ENCODE measurements at places on chromosomes 1 and 21.

- no peak for DNase-seq
Measured at GRCh38 chr21:42390193-42390592, 5.7 kb downstream of the TMPRSS3 start.

DNA sequence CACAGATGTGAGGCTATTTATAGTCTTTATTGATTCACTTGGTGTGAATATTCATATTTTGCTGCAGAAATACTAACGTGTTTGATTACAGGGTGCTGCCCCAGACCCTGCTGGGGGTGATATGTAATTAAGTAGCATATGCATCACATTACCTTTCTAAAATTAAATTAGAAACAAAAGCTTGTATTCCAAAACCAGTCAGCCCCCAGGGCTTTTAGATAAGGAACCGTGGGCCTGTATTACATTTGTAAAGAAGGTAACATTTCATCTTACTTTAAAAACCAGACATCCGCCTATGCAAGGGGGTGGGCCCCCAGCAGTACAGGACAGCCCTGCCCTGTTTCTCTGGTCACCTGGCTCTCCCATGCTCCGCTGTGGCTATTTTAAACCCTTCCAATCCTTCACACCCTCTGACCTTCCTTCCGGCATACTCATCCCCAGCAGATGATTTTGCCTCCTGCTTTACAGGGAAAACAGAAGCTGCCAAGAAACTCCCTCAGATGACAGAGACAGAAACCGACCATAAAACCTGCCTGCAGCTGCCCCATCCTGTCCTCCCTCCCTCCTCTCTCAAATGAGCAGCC is 22.0 kb upstream of the KCNC4 start:
- DNase-seq: no peak

DNA sequence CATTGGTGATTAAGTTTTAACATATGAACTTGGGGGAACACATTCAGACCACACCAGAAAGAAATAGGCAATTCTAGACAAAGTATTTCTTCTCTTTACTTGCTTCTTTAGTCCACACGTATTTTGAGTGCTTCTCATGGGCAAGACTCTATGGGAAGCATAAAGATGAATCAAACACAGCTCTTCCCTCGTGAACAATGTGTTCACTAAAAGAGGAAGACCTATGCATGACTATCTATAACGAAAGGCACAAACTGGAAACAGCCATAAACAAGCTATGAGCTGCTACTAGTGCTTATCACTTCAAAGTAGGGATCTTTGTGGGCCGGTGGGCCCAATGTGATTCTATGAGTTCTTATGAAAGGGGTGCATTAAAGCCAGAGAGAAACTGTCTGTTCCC is 53.0 kb upstream of the PRDX6 start:
- DNase-seq: no peak

DNA sequence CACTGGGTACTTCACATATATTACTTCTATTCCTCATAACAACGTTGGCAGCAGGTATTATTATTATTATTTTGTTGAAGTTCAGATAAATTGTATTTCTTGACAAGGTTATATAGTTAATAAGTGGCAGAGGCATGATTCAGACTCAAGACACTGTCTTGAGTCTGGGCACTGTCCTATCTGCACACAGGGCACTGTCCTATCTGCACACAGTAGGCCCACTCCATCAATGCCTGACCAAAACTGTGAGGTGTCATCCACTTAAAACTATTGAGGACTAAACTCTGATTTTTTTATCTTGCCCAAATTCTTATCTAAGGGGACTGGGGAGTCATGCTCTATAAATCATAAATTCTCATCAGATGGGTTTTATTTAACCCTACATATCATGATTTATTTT is 23.8 kb upstream of the IER5 start:
- no peak for DNase-seq

DNA sequence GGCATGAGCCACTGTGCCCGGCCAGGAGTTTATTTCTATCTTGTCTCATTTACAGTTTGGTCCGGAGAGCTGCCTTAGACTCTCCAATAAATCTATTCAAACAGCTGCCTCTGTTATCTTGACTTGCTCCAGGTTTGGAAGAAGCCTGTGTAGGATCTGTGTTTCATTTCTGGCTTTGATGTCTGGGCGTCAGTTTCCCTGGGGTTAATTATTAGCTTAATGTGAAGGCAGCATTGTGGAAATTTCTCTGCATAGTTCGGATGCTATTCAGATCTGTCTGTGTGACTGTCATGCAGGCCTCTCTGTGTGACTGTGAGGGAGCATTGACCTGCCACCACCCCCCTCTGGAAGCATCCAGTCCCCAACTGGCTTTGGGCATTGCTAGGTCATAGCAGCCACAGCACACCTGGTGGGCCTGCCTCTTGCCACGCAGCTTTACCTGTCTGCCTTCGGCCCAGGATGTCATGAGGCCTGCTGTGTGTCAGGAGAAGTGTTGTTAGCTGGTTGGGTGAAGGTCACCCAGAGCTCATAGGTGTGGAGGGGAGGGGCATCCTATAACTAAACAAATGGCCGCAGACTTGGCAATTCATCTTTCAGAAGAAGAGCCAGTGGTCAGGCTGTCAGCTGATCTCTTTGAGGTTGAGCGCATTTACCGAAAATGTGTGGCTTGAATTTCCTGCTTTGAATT is 9.8 kb downstream of the IFNGR2 start:
- no peak for DNase-seq

GRCh38 chr1:47262787-47263413 is 30.9 kb upstream of the TAL1 start:
- no peak for DNase-seq

DNA sequence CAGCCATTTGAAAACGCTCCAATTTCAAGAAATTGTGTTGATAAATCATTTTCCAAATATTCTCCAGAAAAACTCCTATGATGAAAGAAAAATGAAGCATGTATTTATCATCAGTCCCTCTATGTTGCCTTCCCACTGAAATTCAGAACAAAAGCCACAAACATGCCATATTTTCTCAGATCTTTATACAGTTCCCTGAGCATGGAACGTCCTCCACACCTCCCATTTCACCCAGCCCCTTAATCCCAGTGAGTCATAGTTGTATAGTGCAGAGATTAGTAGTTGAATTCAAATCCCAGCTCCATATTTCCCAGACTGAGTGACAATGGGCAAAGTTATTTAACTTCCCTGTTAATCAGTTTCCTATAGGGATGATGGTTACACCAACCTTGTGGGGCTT is 20.6 kb upstream of the NPL start:
- DNase-seq: no peak

GRCh38 chr1:24830680-24831272 is 85.5 kb downstream of the CLIC4 start:
- DNase-seq: no peak

DNA sequence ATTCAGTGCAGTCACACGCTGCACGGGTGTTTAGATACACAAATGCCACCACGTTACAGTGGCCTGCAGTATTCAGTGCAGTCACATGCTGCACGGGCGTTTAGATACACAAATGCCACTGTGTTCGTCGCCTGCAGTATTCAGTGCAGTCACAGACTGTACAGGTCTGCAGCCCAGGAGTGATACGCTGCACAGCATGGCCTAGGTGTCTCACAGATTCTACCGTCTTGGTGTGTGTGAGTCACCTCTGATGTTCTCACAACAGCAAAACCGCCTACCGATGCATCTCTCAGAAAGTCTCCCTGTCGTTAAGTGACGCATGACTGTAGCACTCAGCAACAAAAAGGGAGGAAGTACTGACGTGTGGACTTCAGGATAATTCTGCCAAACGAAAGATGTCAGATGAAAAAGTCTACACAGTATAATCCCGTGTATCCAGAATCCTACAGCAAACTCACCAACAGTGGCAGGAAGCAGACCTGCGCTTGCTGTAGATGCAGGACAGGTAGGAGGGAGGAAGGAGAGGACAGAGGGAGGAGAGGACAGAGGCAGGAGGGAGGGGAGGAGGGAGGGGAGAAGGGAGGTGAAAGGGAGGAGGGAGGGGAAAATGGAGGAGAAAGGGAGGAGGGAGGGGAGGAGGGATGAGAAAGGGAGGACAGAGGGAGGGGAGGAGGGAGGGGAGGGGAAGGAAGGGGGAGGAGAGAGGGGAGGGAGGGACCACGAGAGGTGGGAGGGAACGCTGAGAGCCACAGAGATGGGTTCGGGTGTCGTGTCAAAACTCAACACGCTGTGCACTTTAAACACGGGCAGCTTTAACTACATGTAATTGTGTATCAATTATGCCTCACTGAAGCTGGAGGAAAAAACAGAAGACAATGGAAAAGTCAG is 36.3 kb upstream of the PCBP3 start:
- no peak for DNase-seq

DNA sequence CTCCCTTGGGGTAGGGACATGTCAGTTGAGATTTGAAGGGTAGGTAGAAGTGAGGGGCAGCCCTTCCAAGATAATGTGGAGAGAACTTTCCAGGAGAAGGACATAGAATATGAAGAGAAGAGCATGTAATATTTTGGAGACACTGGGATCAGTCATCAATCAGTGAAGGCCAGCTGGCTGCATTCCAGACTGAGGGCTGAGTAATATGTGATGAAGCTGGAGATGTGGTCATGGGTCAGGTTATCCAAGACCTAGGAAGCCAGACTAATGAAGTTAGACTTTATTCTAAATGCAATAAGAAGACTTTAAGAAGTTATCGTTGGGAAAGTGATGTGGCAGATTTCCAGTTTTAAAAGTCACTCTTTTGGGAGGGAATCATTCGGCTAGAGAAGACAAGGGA is 262.0 kb downstream of the HMCN1 start:
- no peak for DNase-seq

DNA sequence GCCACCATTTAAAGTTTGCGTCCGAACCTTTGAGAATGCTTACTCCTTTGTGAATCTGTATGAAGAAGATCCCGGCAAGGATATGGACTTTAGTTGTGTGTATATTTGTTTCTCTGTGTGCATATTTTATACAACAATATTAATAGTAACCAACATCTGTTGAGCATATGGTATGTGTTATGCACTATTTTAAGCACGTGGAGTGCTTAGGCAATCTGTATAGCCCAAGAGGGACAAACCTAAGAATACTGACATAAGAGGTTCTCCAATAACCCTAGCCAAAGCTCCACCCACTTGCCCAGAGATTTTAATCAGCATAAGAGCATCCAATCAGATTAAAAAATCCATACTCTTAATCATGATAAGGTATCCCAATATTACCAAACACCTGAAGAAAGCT is 92.7 kb downstream of the MAB21L3 start:
- no peak for DNase-seq

GRCh38 chr1:25924454-25924853 is 18.2 kb upstream of the STMN1 start:
- DNase-seq: no peak

GRCh38 chr1:52112489-52112888 is 29.4 kb upstream of the ZFYVE9 start:
- DNase-seq: no peak

GRCh38 chr21:23858878-23859277 is 1748.4 kb downstream of the MRPL39 start:
- DNase-seq: no peak

- no peak for DNase-seq
Measured at GRCh38 chr1:15577691-15578090, 7.2 kb downstream of the AGMAT start.

GRCh38 chr1:24540906-24541710 is 14.8 kb upstream of the NCMAP start:
- DNase-seq: no peak

DNA sequence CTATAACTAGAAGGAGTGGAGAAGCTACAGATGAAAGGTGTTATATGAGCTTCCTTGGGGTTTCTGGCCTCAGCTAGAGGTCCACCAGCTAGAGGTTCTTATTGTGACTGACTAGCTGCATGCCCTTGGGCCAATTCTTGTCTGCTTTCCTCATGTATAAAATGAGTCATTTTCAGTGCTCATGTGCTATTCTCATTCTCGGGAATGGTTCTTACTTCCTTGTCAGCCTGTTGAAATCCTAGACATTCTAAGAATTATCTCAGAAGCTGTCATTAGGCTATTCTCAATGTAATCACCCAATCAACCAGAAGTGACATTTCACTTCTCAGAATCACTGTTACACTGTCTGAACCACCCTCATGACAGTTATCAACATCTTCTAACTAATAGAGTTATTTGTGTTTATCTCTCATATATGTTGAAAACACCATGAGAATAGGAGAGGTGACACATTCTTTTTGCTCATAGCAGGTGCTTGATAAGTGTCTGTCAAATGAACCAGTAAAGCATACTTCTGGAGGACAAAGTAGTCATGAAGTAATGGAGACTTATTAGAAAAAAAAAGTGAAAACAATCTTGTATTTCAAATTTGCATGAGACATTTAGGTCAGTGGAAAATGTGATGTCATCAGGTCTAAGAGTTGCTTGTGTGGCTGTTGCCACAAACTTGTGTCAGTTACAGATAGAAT is 122.8 kb upstream of the IVNS1ABP start:
- DNase-seq: no peak

DNA sequence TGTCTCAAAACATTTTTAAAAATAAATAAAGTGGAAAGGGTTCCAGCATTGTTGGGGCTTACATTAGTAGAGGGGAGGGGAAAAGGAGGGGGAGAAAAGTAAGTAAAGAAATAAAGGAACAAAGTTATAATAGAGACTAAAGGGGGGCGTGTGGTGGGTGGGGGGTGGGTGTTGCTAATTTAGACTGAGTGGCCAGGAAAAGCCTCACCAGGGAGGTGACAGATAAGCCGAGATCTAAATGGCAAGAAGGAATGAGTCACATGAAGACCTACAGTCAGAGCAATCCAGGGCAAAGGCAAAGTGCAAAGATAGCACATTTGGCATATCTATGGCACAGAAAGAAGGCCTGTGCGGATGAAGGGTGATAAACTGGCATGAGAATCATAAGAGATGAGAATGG is 7.5 kb downstream of the MPL start:
- DNase-seq: no peak

DNA sequence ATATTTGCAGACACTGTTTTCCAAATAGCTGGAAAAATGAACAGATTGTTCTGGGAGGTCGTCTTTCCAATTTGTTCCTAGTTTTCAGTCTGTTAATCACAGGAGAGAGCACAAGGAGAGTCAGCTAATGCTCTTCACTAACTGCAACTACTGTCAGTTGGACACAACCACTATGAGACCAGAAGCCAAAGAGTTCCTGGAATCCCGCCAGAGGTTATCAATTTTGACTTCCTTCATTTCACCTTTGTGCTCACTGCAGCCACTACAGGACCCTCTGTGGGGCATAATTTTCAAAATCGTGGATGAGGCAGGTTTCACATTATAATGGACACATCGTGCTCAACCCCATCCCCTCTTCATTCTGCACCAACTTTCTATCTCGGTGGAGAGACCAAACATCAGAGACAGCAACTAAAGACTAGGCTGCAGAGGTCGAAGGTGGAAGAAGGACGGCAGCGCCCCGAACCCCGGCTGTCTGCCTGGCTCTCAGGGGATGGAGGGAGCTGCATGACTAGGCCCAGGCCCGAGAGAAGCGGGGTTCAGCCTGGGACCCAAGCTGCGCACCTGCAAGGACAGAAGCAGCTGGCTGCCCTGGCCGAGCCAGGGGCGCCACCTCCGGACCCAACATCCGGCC is 602 bp downstream of the KIAA0319L start:
- DNase-seq: no peak

DNA sequence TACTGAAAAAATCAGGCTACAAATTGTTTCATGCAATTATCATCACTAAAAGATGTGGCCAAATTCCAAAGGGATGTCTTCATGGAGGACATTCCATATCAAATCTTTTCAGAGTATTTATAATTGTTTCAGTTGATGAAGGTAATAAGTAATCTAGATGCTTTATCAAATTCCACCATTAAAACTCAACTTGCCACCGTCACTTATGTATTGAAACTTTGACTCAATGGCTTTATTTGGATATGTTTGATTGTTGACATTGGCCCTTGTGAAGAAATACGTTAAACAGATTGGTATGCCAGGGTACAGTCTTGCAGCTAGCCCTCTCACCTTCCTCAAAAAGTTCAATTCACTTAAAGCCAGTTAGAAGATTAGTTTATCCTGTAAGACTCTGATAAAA is 32.2 kb upstream of the PALMD start:
- DNase-seq: no peak

- DNase-seq: no peak
Measured at GRCh38 chr1:230231774-230232145, 164.7 kb downstream of the GALNT2 start.
